LoVo (cell line): ENCODE measurements at places on chromosomes 2 and 18.

- no peak for DNase-seq
Measured at GRCh38 chr2:37790019-37790418, 118.6 kb upstream of the CDC42EP3 start.

GRCh38 chr18:78711971-78712370 lies 267.6 kb upstream of the SALL3 start:
- DNase-seq = no peak

- no peak for DNase-seq
Measured at GRCh38 chr2:170029551-170029950, 148.4 kb upstream of the MYO3B start.

DNA sequence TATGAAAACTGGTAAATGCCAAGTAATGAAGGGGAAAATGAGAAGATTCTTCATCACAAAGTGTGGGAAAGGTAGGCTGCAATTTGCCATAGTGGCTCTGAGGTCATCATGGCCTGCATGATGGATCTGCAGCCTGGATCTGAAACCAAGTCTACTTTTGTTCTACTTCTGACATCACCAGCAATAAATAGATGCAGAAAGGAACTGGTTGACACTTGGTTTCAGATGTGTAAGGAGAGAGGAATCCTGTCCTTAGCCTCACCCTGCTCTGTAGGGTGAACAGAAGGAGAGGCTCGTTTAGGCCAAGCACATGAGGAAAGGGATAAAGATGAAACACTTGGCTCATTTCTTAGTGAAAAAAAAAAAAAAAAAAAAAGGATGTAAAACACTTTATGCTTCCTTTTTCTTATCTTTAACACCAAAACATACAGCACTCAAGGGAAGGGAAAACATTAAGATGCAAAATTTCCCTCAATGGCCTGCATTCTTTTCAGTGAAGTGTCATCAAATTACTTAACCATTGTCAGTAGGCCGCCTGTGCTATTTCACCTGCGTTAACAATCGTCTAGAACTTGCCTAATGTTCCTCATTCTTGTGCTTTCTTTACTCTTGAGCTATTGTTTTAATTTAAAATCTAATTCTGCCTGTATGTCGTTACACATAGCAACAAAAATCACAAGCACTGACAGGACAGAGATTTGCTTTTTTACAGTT lies 3.9 kb downstream of the NEB start:
- no peak for DNase-seq

GRCh38 chr2:144322379-144322778 lies 197.5 kb downstream of the ZEB2 start:
- DNase-seq = no peak

GRCh38 chr2:79892123-79892522 lies 379.3 kb downstream of the CTNNA2 start:
- DNase-seq = no peak

- DNase-seq = no peak
Measured at GRCh38 chr2:201939453-201939941, 94.2 kb upstream of the FZD7 start.

GRCh38 chr2:231533777-231534125 lies 3.5 kb upstream of the NMUR1 start:
- DNase-seq = no peak

DNA sequence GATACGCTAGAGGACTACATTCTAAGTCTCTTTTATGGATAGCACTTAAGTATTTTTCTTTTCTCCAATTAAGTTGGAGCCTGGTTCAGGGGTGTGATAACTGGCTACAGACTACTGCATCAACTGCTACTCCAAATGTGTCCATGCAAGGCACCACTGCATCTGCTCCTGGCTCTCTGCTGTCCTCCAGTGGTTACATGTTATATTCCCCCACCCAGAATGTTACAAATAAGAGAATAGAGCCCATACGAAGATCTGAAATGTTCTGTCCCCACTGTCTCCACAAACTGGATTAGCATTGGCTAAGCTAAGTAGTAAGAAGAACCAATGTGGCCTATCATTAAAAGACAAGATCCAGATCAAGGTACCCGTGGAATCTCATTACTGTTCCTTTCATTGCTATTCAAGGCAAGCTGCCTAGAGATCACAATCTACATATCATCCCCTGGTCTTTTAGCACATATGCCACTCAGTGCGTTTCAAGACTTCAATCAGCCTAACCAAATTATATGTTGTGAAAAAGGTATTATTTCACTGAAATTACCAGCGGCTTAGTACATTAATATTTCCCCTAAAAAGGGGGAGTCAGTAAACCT lies 308.3 kb upstream of the SLC8A1 start:
- no peak for DNase-seq

DNA sequence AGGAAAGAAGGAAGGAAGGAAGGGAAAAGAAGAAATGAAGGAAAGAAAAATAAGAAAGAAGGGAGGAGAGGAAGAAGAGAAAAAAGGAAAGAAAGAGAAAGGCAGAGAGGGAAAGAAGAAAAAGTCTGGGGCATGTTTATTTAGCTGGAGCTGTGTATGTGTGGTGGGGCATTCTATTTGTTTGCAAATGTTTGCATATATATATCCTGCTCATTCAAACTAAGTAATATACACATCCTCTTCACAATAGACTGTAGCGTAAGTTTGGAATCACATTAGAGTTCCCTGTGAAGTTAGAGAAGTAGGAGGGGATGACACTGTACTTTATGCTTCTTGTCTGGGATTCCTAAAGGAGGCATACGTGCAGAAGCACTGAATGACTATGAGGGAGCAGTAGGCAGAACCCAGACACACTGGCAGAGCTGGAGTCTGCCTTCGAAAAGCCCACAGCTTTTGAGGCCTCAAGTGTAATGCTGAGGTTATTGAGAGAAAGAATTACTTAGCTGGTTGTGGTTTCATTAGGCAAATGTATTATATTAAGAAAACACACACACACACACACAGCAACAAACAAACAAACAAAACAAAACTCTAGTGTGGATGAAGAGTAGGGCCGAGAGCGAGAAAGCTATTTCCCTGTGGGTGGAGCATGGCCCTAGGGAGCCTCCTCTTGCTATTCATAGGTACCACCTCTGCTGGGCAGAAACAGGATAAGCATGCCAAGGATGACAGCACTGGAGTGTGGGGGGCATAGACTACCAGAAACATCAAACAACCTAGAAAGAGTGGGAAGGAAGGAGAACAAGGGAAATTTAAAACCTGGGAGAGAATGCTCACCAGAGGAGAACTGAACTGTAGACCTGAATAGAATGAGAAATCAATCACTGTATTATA lies 905.1 kb upstream of the NXPH2 start:
- DNase-seq = no peak

- DNase-seq = peak; percentile 43
Measured at GRCh38 chr2:29223851-29224692, 108.9 kb downstream of the CLIP4 start.
